ENCODE measurements at places on chromosomes 2 and 18.

- no peak for DNase-seq
Measured at GRCh38 chr2:177204417-177204816, 8.2 kb upstream of the HNRNPA3 start.

- DNase-seq, result no peak
Measured at GRCh38 chr2:70834106-70834505, 1.5 kb downstream of the CD207 start.

DNA sequence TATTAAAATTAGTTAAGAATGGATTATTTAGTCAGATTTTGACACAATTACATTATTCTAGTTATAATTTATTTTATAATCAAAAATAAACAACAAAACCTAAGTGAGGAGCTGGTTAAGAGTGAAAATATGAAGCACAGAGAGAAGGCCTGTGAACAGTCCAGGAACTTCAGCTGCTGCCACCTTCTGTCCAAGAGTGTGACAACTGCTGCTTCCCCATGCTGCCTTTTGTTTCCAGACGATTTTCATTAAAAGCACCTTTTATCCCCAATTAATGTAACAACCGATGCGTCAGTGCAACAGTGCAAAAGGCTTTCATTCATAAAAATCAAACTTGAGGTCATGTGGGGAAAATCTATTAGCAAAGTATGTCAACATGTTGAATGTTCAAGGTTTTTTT, 363.6 kb downstream of the CTNNA2 start:
- DNase-seq, result no peak

DNA sequence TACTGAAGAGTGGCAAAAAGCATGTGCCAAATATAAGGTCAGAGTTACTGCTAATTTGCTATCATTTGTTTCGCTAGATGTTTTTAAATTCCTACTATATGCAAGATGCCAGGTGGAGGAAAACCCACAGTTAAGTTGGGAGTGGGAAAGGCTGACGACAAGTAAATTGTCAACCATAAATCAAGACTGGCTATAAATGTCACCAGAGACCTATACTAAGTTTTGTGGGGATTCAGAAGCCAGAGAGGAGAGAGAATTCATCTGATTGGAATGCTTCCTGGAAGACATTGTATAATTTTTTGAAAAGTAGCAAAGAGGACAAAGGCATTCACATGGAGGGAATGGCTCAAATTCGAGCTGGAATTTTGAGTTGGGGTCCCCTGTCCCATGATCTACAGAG, 64.3 kb downstream of the CFAP221 start:
- DNase-seq, result no peak
